ENCODE measurements at places on chromosomes 7 and 10.

- DNase-seq, result no peak
Measured at GRCh38 chr10:102565793-102566192, 62.0 kb downstream of the SUFU start.

- no peak for DNase-seq
Measured at GRCh38 chr7:116211913-116212596, 1.7 kb downstream of the TES start.

DNA sequence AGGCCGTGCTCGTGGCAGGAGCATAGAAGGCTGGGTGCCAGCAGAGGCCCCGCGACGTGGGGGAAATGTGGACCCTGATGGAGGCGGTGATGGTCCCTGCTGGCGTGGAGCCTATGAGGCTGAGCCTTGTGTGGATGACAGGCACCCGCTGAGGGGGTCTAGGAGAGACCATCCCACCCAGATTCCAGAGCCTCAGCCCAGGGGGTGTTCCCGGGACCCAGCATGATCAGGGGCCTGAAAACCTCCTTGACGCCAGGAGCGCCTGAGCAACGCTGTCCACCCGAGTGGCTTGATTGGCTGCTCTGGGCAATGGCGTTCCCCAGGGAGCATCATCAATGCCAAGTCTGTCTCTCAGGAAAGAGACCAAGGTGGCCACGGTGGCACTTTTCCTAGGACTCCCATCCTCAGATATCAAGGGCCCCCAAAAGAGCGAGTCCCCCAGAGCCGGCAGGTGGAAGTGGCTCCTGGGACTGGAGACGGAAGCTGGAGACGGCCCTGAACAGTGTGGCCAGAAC, 61.1 kb downstream of the PWWP2B start:
- no peak for DNase-seq

GRCh38 chr7:93563584-93563983, 10.9 kb downstream of the CALCR start:
- DNase-seq, result no peak

- DNase-seq, result no peak
Measured at GRCh38 chr10:72177454-72177853, 38.4 kb upstream of the ANAPC16 start.

- DNase-seq, result no peak
Measured at GRCh38 chr10:15211464-15211979, 43.0 kb upstream of the NMT2 start.

DNA sequence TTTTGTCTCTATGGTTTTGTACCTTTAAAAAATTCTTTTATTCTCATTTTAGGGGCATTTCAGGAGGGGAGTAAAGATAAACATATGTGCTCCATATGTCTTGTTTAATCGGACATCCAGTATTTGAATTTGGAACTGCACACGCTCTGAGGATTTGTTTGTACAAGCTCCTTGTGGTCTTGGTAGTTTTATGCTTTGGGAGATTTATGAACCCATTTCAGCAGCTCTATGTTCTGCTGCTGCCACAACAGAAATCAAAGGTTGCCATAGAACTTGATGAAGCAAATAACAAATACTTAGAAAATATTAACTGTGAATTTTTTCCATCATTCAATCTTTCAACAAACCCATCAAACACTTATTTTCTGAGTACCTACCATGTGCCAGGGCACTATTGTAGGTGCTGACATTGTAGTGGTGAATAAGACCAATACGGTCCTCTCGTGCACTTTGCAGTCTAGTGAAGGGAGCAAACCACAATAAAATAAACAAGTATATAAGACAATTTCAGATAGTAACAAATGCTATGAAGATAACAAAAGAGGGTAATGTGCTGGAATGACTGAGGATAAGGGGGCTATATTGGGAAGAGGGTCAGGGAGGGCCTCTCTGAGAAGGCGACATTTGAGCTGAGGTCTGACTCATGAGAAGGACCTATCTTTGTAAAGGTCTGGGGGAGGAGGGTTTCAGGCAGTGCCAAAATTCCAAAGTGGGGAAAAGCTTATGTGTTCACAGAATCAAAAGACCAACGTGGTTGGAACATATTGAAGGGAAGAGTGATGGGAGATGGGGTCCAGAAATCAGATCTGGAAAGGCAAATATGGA, 30.4 kb downstream of the MYPN start:
- no peak for DNase-seq

DNA sequence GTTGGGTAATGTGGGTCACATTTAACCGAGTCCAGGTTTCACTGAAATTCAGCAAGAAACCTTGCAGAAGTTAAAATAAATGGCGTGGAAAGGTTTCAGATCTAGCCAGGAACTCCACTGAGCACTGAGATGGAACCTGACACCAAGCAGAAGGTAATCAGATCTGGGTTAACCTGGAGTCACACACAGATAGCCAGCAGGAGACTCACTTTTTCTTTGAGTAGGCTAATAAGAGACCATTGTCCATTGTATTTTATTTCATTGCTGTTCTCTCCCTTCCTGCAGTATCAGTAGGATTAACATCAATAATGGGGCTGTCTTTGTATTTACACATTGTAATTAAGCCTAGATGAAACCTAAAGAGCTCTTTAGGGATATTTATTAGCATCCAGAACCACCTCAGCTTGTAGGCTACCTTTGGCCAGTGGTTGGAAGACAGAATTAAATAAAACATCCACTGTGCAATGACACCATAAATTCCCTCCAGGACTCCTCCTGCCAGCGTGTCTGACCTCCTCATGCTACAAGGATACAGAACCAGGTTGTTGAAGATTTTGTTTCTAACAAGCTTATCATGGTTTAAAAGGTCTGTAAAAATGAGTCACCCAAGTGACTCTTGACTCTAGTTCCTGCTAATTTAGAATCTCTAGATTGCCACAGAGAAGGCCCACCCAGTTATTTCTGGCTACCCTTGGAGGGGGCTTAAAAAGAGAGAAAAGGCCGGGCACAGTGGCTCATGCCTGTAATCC, 151.1 kb downstream of the SORCS1 start:
- DNase-seq, result no peak

Data from NCI-H2029 (cell line).